Stimulated activated CD4-positive, alpha-beta T cell treated with anti-CD3 and anti-CD28 coated beads, Interleukin-12 subunit alpha, Interleukin-12 subunit beta, amount 100 ng/mL, for 4 hours (primary cell): ENCODE measurements at places on chromosomes 7 and 10.

- DNase-seq = no peak
Measured at GRCh38 chr7:106623853-106624252, 37.1 kb downstream of the CCDC71L start.

- no peak for DNase-seq
Measured at GRCh38 chr7:126843883-126844282, 408.9 kb downstream of the GRM8 start.

DNA sequence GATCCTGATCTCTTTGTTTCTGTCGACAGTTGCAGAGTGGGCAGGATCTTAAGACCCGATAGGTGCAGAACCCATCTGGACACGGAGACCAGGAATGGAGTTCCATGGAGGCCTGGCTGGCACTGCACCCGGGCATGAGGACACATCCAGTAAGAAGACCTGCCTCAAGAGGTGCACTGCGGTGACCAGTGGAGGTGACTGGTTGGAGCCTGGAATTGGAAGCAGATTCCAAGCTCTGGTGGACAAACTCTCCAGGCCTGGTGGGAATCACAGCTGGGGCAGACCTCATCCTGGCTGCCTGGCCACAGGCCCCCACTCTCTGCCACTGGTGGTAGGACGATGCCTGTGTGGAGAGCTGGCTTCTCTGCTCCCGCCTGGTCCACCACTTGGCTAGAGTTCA, 31.0 kb downstream of the ZNF775 start:
- DNase-seq = no peak

DNA sequence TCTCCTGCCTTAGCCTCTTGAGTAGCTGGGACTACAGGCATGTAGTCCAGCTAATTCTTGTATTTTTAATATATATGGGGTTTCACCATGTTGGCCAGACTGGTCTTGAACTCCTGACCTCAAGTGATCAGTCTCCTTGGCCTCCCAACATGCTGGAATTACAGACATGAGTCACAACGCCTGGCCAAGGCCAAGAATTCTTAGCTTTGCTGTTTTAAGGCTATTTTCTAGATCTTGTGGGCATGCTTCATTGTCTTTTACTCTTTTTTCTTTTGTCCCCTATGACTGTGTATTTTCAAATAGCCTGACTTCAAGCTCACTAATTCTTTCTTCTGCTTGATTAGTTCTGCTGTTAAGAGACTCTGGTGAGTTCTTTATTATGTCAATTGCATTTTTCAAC, 56.4 kb upstream of the TAS2R16 start:
- no peak for DNase-seq

DNA sequence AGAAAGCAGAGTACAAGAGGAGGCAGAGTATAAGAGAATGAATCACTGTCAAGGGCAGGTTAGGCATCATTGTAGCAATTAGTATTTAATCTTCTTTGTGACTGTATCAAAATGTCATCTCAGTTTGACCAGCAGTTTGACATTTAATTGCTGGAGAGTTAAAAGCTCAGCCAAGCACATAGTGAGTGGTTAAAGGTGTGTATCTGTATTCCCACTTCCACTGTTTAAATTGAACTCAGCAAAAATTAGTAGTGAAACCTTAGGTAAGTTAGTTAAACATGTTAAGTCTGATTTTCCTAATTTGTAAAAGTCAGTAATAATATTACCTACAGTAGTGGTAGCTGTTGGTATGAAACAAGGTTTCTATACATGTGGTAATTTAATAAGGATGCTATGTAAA, 296.4 kb upstream of the MBL2 start:
- no peak for DNase-seq

DNA sequence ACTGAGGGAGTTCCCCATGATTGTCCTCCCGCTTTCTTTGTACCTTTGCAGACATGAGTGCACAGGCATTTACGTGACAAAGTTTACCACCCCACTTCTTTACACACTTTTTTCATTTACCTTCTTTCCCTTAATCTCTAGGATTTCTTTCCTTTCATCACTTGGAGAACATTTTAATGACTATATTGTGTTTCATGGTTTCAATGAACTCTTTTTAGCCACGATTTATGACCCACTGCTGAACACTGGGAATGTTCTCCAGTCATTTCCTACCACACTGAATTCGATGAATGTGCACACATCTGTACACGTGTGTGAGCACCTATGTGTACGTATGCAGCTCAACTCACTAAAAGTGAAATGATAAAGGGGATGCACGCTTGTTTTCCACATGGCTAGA, 371.7 kb upstream of the IGFBP3 start:
- no peak for DNase-seq

- no peak for DNase-seq
Measured at GRCh38 chr7:19269301-19269700, 124.1 kb upstream of the FERD3L start.

GRCh38 chr10:86936661-86937501, 20.5 kb downstream of the MMRN2 start:
- DNase-seq = no peak

DNA sequence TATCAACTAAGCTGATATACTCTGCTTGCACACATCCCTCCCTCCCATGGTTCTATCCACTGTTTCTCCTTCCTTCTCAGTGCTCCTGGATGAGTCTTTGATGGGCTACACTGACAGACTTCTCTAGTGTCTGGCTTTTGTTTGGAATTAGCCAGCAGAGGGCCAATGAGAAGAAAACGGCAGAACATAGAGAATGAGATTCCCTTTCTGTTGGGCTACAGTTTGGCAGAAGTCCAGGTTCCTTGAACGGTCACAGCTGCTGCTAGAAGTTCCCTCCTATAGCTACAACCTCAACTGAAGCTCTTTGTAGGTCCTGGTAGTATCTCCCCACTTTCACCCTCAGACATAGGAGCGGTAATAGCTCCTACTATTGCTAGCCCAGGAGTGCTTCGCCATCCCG, 251.1 kb upstream of the LRRN3 start:
- DNase-seq = no peak

DNA sequence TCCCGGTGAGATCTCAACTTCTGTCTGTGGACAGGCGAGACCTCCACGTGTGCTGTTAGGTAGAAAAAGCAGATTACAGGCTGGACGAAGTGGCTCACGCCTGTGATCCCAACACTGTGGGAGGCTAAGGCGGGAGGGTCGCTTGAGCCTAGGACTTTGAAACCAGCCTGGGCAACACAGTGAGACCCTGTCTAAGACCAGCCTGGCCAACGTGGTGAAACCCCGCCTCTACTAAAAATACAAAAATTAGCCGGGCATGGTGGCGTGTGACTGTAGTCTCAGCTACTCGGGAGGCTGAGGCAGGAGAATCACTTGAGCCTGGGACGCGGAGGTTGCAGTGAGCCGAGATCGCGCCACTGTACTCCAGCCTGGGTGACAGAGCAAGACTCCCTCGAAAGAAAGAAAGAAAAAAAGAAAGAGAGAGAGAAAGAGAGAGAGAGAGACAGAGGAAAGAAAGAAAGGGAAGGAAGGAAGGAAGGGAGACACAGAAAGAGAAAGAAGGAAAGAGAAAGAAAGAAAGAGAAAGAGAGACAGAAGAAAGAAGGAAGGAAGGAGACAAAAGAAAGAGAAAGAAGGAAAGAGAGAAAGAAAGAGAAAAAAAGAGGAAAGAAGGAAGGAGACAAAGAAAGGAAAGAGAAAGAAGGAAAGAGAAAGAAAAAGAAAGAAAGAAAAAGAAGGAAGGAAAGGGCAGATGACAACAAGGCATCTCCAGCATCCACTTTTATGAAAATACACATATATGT, 29.6 kb upstream of the SUN1 start:
- DNase-seq = no peak

GRCh38 chr10:28873540-28873939, 196.2 kb downstream of the BAMBI start:
- no peak for DNase-seq

- no peak for DNase-seq
Measured at GRCh38 chr7:17134786-17135185, 163.7 kb upstream of the AHR start.

DNA sequence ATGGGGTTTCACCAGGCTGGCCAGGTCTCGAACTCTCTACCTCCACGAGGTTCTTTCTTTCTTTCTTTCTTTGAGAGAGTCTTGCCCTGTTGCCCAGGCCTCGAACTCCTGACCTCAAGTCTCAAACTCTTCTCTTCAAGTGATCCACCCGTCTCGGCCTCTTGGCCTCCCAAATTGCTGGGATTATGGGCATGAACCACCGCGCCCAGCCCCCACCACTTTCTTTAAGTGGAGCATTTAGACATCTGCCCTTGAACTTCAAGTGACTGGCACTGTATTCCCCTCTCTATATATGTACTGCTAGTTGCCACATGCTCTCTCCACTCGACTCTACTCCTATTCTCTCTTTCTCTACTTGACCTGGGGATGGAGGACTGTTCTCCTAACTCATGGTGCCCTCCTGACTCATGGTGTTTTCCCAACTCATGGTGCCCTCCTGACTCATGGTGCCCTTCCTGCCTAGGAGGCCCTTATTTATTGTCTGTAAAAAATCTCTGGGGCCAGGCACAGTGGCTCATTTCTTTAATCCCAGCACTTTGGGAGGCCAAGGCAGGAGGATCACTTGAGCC, 19.3 kb upstream of the ACHE start:
- no peak for DNase-seq

DNA sequence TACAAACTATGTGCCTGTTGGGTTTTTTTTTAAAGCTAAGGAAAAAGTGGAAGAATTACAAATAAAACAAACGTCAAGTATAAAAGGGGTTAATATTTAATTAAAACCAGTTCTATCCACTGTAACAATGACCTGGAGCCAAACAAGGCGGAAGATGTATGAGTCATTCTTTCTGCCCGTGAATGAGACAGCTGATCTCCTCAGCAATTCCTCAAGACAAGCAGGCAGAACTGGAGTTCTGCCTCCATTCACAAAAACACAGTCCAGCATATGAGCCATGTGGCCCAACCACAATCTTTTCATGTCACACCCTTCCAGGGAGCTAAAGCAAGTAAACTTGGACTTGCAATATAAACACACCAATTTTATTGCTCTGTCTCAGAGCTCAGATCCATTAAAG, 8.4 kb downstream of the ETV1 start:
- DNase-seq = no peak

GRCh38 chr7:143015084-143015483, 11.8 kb downstream of the OR9A2 start:
- DNase-seq = no peak

DNA sequence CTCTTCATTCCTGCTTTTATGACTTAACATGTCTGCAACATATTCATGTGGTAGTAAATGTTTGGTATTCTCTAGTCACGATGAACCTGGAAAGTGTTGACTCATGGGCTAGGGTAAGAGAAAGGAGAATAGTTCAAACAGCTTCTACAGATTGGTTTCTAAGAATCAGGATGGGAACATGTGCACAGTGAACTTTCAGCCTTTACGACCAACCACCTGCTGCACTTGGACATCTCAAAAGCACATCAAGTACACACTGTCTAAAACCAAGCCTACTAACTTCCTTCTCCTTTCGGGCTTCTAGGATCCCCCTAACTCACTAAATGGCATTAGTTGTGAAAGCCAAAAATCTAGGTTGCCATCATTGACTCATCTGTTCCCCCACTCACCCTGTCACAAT, 85.5 kb downstream of the CUL2 start:
- no peak for DNase-seq

DNA sequence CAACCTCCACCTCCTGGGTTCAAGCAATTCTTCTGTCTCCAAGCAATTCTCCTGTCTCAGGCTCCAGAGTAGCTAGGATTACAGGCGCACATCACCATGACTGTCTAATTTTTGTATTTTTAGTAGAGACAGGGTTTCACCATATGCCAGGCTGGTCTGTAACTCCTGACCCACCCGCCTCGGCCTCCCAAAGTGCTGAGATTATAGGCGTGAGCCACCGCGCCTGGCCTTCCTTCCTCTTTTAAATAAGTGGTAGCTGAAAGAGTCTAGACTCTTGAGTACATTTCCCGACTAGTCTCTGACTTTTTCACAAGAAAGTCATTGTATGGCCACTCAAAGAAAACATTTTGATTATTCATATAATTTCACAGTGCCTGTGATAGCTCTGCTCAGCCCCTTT, 636.2 kb upstream of the ANKRD30A start:
- no peak for DNase-seq

GRCh38 chr10:79056361-79056735, 12.4 kb upstream of the ZMIZ1 start:
- DNase-seq = no peak
